ENCODE measurements at places on chromosomes 5 and 9. TPM values are rescaled to one million over a fixed set of nuclear protein-coding genes. Genes with fewer than 3 reads are reported as not detected.

DNA sequence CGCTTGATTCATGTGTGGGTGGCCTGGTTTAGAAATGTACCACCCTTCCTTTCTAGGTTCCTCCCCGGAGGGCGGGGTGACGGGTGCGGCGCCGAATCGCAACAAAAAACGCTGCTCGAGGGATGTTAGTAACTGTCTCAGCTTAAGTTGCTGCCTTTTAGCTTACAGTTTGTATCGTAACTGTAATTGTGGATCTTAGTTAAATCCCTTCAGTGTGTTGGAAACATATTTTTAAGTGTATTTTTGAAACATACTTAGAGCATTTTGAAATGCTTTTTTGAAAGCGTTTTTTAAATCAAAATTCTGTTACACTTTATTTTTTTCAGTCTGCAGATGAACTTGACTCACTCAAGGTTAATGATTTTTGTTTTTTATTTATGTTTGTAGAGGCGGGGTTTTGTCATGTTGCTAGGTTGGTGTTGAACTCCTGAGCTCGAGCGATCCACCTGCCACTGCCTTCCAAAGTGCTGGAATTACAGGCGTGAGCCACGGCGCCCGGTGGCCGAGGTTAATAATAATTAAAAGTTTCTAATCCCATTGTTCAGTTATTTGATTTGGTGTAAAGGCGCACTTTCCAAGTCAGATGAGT lies 997 bp upstream of the CHD1 start:
- DNase-seq = no peak

DNA sequence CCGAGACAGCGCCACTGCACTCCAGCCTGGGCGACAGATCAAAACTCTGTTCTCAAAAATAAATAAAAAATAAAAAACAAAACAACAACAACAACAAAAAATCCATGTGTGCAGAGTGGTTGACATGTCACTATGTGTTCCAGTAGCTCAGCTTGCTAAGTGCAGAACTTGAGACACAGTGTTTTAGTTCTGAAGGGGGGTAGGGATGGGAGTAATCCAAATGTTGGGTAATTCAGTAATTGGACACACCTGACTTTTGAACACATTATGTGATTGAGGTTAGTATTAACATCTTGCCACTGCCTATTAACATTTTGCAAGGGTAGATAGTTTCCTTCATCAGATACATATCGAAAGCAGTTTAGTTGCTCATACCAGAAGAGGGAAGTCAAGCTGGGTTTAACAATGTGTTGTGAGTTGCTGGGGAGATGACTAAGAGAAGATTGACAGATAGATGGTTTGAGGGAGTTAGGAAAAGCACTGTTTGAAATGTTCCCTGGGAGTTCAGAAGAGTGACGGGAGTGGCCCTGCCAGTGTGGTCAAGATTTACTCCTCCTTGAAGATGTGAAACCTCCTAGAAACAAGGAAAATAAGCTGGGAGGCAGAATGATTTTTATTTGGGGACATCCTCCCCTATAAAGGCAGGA lies 928 bp downstream of the HACD4 start:
- peak; percentile 71 for DNase-seq

The SHISAL2B gene
- total RNA-seq = not detected

The PLGRKT gene
- total RNA-seq = 22.0 TPM

The ZNF354C gene
- total RNA-seq = 2.7 TPM

DNA sequence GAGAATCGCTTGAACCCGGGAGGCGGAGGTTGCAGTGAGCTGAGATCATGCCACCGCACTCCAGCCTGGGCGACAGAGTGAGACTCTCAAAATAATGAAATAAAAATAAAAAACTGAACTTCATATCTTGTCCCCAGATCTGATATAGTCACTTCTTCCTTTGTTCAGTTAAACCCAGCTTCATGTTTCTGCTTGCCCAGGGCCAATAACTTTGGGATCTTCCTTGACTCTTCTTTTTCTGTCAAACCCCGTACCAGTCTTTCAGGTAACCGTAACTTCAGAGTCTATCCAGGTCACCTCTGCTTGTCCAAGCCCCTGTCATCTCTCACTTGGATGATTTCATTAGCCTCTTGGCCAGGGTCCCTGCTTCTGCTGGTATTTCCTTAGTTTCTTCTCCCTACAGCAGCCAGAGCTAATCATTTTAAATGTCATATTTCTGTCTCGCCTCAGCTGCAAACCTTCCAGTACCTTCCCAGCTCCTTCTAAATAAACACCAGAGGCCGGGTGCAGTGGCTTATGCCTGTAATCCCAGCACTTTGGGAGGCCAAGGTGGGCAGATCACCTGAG lies 19.7 kb upstream of the ABL1 start:
- no peak for DNase-seq

The GRIN1 gene
- total RNA-seq = not detected

The SOX30 gene
- total RNA-seq = not detected

The PCDHB2 gene
- total RNA-seq = 4.0 TPM

DNA sequence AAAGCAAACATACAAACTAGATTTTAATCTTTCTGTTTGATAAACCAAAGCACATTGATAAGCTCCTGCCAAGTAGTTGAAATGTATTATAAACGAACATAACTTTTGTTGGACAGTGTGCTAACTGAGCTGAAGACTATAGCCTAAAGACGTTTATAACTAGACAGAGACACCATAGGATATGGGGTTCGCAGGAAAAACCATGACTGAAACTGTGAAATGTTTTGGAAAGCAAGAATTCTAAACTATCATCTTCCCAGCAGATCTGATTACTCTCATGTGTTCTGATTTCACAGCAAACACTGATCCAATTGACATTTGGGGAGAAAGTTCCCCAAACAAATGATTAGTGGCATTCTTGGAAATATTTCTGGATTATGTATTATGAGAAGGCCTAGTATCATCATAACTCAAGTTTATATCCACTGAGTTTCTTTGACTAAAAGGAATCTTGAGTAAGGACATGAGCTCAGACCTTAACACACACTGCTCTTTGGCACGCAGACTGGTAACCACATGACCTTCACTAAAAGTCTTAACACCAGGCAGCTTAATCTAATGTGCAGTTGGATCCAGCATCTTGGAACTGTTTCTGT lies 375.2 kb downstream of the ZNF608 start:
- no peak for DNase-seq

GRCh38 chr5:103862398-103862797 lies 299.8 kb upstream of the NUDT12 start:
- no peak for DNase-seq

DNA sequence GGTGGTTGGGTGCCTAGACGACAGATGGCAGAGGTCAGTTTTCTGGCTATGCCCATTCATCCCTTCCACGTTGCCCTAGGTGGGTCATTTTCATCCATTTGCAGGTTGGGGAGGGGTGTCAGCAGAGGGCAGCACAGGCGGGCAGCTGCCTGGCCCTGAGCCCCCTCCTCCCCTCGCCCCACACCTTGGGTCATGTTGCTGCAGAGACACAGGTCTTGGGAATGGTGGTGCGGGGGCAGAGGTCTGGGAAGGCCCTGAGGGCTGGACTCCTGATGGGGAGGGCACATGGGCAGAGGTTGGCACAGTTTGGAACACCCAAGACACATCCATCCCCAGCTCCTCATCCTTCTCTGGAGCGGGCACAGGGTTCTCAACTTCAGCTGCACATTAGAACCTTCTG lies 103.2 kb upstream of the LMX1B start:
- DNase-seq = no peak

The P4HA2 gene
- total RNA-seq = 24.0 TPM

GRCh38 chr9:4489562-4489918 lies 728 bp upstream of the SLC1A1 start:
- peak; percentile 13 for DNase-seq

GRCh38 chr5:14655146-14655741 lies 9.3 kb upstream of the OTULIN start:
- no peak for DNase-seq

DNA sequence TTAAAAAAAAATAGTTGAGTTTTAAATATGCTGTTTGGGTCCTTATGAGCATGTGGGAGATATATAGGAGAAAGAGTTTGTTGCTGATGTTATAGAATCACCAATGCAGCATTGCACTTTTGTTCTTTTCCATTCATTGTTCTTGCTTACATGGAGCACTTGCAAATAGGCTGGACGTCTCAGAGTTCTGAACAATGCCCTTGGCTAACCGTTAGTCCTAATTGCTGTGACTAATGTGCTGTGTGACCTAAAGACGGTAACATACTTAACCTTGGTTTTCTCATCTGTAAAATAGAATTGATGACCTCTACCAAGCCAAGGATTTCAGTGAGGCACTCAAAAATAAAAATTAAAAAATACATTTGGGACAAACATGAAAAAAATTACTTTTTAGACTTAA lies 29.8 kb downstream of the PIK3R1 start:
- no peak for DNase-seq

DNA sequence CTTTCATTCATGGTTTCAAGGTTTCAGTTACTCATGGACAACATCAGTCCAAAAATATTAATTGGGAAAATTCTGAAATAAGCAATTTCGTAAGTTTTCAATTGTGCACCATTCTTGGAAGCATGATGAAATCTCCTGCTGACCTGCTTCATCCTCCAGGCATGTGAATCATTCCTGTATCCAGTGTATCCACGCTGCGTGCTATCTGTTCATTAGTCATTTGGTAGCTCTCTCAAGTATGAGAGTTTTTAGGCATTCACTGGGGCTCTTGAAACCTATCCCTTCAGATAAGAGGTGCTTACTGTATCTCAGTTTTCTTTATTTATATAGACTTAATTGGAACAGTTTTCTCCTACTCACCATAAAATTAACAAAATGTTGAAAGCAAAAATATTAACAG lies 293.0 kb downstream of the CDH12 start:
- no peak for DNase-seq

The DOCK2 gene
- total RNA-seq = 0.41 TPM

The PRLR gene
- total RNA-seq = not detected

The TMEM215 gene
- not detected for total RNA-seq

DNA sequence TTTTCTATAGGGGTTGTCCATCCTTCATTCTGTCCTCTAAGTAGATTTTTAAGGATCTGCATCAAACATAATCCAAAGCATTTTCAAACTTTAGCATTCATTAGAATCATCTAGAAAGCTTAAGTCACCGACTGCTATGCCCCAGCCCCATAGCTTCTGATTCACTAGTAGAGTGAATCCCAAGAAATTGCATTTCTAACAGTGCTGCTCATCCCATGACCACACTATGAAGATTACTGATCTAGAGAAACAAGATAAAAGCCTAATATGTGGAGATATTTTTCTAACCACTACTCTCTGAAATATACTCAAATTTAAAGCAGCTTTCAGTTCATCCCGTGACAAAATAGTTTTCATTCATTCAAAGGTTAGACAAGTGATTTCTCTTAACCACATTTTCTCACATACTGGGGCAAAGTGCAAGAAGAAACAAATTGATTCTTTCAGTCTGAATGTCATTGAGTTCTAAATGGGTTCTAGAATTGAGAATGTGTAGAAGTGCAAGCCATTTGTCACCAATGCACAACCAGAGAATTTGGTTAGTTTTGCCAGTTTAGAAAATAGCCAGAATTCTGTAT lies 286.9 kb upstream of the CD180 start:
- no peak for DNase-seq

The FANCG gene
- 45.3 TPM for total RNA-seq

DNA sequence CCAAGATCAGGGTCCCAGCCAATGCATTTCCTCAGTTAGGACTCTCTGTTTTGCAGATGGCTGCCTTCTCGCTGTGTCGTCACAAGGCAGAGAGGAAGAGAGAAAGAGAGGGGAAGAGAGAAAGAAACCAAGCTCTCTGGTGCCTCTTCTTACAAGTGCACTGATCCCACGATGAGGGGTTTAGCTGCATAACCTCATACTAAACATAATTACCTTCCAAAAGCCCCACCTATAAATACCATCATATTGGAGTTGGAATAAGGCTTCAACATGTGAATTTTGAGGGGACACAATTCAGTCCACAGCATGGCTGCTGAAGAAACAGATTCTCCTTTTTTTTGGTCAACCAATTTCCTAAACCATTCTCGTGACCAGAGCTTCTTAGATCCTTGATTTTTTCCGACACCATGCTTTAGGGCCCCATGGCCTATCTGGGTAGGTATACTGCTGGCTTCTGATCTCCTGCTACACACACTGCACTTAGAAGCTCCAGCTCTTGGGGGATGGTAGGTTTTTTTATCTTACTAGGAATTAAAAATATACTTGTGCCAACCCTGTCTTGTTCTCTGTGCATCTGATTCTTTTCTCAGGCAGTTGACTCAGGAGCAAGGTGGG lies 5.1 kb downstream of the CAMK4 start:
- DNase-seq = no peak

DNA sequence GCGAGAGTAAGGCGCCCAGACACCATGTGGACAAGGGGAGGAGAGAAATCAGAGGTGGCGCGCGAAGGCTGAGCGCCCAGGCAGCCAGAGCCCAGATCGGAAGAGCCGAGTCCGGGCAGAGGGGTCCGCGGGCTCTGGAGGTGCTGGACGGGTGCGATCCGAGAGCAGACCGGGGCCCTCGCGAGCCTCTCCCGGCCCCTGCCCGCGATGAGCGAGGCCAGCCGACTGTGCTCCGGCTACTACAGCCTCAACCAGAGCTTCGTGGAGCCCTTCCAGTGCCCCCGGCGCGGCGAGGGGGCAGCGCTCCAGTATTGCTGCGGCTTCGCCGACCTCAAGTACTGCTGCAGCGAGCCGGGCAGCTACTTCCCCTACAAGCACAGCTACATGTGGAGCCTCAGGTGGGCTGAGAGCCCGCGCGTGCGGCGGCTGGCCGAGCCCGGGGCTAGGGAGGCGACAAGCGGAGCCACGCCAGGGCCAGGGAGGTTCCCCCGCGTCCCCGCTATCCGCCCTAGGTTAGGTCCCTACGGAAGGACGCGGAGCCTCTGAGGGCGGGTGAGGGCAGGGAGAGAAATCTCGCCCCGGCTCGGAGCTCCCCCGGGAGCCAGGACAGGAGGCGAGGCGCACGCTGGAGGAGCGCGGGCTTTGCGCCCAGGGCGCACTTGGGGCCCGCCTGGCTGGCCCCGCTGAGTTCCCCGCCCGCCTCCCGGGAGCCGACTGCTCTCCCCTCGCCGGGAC lies at the start of gene SHISAL2B:
TSS of gene SHISAL2B (plus strand) at position 87 of the 735 bp plus-strand sequence. CDS start at position 208, 121 bp downstream.
- no peak for DNase-seq

DNA sequence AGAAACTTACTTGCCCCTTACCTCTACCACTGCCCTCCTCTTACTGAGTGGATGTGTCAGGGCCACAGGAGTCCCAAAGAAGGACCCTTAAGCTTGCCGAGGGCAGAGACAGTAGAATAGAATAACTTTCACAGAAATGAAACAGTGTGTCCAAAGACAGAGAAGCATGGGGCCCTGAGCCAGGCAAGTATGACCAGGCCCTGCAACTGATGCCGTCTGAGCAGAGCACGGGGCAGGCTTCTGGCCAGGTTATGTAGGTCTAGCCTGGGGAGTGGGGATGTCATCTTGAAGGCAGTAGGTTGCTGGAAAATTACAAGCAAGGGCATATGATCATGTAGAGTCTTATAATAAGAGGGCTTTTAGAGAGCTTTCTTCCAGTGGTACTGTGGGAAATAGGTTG lies 415.4 kb downstream of the KDM4C start:
- DNase-seq = no peak

- DNase-seq = no peak
These were observed 63.1 kb downstream of the TMOD1 start for GRCh38 chr9:97564291-97565175.

DNA sequence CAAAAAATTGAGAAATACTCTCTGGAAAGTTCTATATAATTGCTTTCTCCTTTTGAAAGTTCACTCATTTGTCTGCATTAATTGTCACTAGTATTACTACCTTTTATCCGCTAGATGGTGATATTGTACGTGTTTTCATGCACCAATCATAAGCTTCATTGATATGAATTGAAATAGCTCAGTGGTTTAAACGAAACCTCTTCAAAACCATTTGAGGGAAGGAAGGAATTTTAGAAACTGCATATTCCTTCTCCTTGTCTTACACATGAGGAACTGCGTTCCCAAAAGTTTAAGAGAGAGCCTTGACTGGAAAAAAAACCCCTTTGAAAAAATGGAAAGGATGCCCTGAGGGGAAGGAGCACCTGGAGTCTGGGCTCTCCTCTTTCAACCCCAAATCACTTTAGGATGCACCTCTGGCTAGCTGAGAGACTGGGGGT lies 98.6 kb downstream of the YTHDC2 start:
- no peak for DNase-seq

Data from PC-9 (cell line).